ENCODE measurements at places on chromosomes 6 and 20. TPM values are rescaled to one million over a fixed set of nuclear protein-coding genes. Genes with fewer than 3 reads are reported as not detected.
A peak's percentile ranks its signal among the peaks of the same experiment; 100 is the strongest.

IL20RA gene
- not detected for polyA plus RNA-seq

SLC24A3 gene
- polyA plus RNA-seq, result not detected

CPXM1 gene
- 18.9 TPM for polyA plus RNA-seq

PRL gene
- polyA plus RNA-seq, result not detected

GJA10 gene
- not detected for polyA plus RNA-seq

GABRR1 gene
- polyA plus RNA-seq, result not detected

ANGPT4 gene
- not detected for polyA plus RNA-seq

MACROD2 gene
- polyA plus RNA-seq, result 0.46 TPM

- H3K27me3 ChIP-seq, result no peaks in the 10 kb centered on the region
- no peaks in the 10 kb centered on the region for H3K4me1 ChIP-seq
Observed at GRCh38 chr20:50580842-50581544, 70.8 kb downstream of the PTPN1 start.

GRCh38 chr6:42978487-42978838, 518 bp downstream of the PEX6 start:
- peak overlapping the region; percentile 58 for H3K27ac ChIP-seq
- H3K4me3 ChIP-seq, result peak overlapping the region; percentile 62
- H3K36me3 ChIP-seq, result no peaks in the 10 kb centered on the region
- peak; percentile 37 for DNase-seq
- peaks cover 23% of the 10 kb centered on the region for H3K4me1 ChIP-seq
- H3K27me3 ChIP-seq, result no peaks in the 10 kb centered on the region

DNA sequence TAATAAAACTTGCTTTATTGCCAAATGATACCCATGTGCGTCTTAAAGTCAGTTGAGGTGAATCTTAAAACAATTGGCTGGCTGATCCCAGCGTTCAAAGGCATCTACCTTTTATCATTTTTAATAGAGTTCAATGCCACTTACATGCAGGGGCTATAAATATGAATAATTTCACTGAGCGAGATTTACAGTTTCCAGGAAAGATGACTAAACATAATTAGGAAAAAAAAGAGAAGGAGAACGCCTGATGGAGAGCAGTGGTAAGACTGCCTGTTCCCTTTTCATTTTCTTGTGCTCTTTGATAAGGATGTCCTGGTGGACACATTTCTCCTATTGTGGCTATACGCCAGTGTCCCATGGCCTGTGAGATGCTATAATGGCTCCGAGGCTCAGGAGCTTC, 139.9 kb upstream of the SLC22A23 start:
- peak; percentile 20 for DNase-seq
- H3K27me3 ChIP-seq, result peaks cover 5% of the 10 kb centered on the region
- H3K27ac ChIP-seq, result no peak overlapping the region

DNA sequence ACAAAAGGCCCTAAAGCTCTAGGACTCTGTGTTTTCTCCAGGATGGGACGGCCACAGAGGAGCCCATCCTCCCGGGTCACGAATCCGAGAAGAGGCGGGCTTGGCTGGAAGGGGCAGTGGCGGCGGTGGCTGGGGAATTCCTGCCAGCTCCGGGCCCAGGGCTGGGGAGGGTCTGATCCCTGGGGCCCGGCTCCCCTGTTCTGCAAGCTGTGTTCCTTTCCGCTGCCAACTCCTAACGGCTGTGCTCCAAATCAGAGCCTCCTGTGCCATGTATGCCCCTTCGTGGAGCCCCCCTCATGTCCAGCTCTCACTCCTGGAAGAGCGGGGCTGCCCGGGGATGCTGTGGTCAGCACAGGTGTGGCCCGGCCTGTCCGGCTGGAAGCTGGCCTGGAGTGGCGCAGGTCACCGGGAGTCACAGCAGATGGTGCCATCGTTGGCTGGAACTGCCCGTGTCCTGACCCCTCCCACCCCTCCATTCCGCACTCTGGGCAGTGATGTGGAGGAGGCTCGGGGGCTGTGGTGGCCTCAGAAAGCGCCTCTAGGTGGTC, 88.2 kb upstream of the MPC1 start:
- no peaks in the 10 kb centered on the region for H3K27me3 ChIP-seq
- peaks cover 4% of the 10 kb centered on the region for H3K4me1 ChIP-seq
- peaks cover 15% of the 10 kb centered on the region for H3K36me3 ChIP-seq
- no peak overlapping the region for H3K27ac ChIP-seq
- no peak overlapping the region for H3K4me3 ChIP-seq
